Subcutaneous preadipocyte (primary cell): ENCODE measurements at places on chromosomes 1 and 21. TPM values are rescaled to one million over a fixed set of nuclear protein-coding genes. Genes with fewer than 3 reads are reported as not detected.

The XPR1 gene
- 29.0 and 30.7 TPM in 2 replicates for total RNA-seq

The OR10Z1 gene
- not detected in 2 replicates for total RNA-seq

The TMCC2 gene
- total RNA-seq = 1.1 and 2.5 TPM in 2 replicates

The C8A gene
- total RNA-seq = not detected in 2 replicates

The RBM15 gene
- 30.9 and 56.7 TPM in 2 replicates for total RNA-seq

The TYW3 gene
- total RNA-seq = 18.7 and 22.9 TPM in 2 replicates
